ENCODE measurements at places on chromosomes 13 and 19.

- no peak for DNase-seq
Observed at GRCh38 chr13:89786531-89786930, 1561.0 kb upstream of the MIR17HG start.

DNA sequence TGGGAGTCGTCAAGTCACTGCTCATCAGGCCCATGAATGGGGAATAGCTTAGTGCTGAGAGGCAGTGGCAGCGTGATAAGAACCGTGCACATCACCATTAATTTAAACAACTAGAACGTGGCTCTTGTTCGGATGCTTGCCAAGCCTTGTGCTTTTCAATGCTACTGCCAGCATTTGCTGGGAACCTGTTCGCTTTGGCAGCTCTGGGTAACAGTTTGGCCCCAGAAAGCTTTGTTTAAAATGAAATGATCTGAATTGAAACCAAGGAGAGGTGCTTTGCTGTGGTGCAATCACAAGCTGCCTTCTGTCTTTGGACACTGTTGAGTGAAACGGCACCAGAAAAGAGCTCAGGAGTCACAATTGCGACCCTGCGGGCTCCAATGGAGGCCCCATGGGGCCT, 53.5 kb upstream of the OLFM4 start:
- no peak for DNase-seq

DNA sequence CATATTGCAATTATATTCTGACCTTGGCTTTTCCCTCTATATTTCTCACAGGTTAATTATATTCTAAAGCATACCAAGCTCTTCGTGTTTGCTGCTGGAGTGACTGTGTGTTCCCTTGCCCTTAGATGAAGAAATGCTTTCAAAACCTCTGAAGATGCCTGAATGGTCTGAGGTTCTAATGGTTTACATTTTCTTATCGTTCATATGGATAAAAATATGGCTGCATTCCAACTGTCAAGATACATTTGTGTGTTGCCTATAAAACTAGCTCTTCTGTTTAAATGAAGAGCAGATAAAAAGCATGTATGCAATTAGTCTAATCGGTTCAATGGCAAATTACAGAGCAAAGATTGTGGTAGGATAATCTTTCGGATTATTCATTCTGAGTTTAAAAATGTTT, 68.4 kb upstream of the ANKRD10 start:
- DNase-seq = no peak

GRCh38 chr13:89407357-89407756, 1736.2 kb downstream of the SLITRK5 start:
- DNase-seq = no peak

- no peak for DNase-seq
Observed at GRCh38 chr19:52391135-52391534, 6.5 kb upstream of the ZNF528 start.

GRCh38 chr13:44921931-44922758, 67.1 kb downstream of the NUFIP1 start:
- peak; percentile 54 for DNase-seq

GRCh38 chr19:9381361-9381785, 18.6 kb downstream of the ZNF177 start:
- DNase-seq = no peak

DNA sequence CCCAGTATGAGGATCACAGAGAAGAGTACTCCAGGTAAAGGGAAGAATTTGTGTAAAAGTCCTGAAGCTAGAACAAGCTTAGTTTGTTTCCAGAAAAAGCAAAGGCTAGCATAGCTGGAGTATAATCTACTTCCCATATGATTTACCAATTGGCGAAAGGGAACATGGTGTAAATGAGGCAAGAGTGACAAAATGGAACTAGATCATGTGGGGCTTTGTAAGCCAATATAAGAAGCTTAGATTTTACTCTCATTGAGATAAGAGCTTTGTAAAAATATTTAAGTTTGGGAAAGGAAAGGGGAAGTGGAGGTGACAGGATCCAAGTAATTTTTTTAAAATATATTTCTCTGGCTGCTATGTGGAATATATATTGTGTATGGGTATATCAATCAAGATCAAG, 234.9 kb downstream of the KCTD12 start:
- DNase-seq = peak; percentile 23

DNA sequence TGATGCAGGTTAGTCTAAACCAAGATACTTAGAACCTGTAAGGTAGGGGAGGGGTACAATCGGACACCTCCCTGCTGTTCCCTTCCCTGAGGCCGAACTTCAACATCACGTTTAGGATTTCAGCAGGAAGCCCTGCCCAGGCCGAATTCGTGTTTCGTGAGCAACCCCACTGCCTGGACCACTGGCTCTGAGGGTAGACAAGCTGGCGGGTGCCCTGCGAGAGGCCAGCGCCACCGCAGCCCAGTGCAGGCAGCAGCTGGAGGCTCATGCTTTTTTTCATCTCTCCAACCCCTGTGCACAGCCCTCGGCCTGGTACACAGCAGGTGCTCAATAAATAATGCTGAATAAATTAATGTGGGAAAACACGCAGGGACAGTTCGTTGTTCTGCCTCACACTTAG, 7.7 kb downstream of the HOMER3 start:
- DNase-seq = no peak

DNA sequence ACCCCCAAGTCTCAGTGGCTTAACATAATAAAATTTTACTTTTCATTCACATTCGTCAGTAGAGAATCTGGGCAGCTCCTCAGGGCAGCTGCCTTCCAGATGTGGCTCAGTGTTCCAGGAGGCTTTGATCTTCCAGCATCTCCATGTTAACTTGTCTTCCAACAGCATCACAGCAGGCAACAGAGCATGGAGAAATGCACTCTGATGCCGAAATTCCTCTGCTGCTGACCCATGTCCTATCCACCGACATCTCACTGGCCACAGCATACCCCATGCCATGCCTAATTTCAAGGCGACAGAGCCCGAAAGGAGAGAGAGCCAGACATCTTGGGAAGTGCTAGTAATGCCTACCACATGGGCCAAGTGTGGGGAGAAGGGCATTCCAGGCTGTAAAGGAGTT, 64.9 kb upstream of the MEDAG start:
- no peak for DNase-seq

DNA sequence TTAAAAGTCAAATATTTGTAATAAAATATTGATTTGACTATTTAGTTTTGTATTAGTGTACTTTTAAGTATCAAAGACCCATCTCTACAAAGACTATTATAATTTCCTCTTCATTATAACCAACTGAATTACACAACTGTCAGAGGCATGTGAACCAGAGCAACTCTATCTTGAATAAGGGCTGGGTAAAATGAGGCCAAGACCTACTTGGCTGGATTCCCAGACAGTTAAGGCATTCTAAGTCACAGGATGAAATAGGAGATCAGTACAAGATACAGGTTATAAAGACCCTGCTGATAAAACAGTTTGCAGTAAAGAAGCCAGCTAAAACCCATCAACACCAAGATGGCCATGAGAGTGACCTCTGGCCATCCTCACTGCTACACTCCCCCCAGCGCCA, 36.2 kb upstream of the ATP12A start:
- no peak for DNase-seq

GRCh38 chr13:37409756-37410155, 188.8 kb downstream of the POSTN start:
- no peak for DNase-seq

GRCh38 chr19:40716031-40716481, 630 bp downstream of the COQ8B start:
- DNase-seq = no peak

Measured in suppressor macrophage treated with lipopolysaccharide for 4 hours (primary cell).